ENCODE measurements at places on chromosomes 12 and 14.

GRCh38 chr14:30295980-30296379 lies 263.0 kb upstream of the G2E3 start:
- DNase-seq: no peak

- no peak for DNase-seq
Observed at GRCh38 chr14:100747021-100747586, 20.4 kb downstream of the DLK1 start.

DNA sequence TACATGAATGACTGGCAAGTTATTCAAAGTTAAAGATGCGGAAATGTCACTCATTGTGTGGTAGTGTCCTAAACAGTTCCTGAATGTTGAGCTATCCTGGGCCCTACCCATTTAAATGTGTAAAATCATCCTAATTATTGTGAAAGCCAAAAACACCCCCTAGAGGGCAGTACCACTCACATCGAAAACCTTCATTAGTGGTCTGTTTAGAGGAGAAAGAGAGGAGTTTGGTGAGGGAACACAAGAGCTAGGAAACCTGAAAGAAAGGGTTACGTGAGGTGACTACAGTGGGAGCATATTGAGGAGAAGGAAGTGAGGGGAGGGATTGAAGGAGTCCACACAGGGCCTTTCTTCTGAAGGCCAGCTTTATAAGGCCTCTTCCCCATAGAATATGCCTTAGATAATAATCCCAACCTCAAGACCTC lies 2.5 kb upstream of the TEP1 start:
- no peak for DNase-seq

DNA sequence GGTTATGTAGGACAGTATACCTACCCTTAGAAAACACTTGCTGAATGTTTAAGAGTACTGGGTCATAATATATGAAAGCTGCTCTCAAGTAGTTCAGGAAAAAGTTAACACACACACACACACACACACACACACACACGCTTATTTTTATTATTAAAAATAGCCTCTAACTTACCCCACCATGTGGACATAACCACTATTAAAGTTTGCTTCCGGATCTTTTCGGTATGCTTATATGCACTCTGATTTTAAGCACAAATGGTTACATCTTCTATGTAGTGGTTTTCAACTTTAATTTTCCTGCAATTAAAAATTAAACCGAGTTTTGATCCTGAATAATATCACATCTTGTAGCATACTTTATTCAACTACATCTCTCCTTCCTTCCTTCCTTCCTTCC lies 84.9 kb upstream of the TRAF3 start:
- no peak for DNase-seq

- DNase-seq: peak; percentile 50
Observed at GRCh38 chr12:113302886-113303640, 31.8 kb downstream of the SLC8B1 start.

- DNase-seq: peak; percentile 76
Observed at GRCh38 chr12:56687223-56688128, 608 bp downstream of the PTGES3 start.

DNA sequence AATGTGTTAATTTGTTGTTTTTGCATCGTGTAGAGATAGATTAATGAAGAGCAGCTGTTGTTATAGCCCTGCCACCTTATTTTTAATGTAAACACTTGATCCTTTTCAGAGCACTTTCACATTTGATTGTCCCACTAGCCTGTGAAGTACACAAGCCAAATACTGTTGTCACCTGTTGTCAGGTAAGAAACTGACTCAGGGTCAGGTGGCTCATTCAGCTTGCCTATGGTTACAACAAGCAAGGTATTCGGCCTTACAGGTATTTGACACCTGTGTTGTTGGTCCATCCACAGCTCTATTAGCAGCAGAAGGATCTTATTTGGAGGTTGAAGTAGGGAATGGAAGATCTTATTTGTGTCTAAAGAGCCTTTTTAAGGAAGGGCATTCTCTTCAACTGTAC lies 108.9 kb downstream of the GPR135 start:
- DNase-seq: no peak

DNA sequence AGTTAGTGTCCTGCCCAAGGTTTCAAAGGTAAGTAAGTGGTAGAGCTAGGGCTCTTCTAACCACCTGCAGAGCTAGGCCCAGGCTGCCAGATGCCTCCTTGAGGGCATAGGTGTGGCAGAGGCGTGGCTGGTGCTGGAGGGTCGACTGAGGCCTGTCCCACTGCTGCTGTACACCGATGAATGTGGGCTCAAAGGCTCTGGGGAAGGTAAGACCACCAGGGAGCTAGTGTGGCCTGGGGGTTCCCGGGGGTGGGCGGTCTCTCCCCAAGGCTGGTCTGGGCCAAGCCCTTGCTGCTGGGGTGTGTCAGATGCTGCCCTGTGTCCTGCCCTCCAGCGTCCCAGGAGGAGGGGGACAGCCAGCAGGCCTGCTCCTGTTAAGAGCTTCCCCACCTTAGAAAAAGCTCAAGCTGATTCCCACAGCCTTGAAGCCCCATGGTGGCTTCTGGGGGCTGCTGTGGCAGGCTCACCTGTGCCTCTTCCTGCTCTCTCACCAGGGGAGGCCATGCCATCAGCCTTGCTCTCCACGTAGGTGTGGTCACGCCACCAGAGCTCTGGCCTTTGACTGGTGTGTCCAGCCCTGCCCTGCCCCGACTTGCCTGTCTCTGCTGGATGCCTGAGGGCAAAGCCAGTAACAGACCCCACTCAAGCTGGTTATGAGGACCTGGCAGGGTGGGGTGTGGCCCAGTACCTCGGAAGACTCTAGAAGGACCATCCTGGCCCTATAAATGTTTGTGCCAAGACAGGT lies 36.8 kb downstream of the SH2B3 start:
- DNase-seq: no peak

GRCh38 chr14:32985866-32986265 lies 47.2 kb downstream of the NPAS3 start:
- no peak for DNase-seq

- DNase-seq: no peak
Observed at GRCh38 chr12:64352181-64352580, 38.4 kb downstream of the C12orf56 start.

DNA sequence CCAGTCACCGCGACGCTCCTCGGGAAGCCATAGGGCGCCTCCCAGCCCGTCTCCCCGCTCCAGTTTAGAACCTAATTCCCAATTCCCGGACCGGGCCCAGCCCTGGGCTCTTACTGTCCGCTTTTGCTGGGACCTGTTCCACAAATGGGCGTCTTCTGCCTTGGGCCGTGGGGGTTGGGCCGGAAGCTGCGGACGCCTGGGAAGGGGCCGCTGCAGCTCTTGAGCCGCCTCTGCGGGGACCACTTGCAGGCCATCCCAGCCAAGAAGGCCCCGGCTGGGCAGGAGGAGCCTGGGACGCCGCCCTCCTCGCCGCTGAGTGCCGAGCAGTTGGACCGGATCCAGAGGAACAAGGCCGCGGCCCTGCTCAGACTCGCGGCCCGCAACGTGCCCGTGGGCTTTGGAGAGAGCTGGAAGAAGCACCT lies 797 bp downstream of the UNG start:
- DNase-seq: no peak

DNA sequence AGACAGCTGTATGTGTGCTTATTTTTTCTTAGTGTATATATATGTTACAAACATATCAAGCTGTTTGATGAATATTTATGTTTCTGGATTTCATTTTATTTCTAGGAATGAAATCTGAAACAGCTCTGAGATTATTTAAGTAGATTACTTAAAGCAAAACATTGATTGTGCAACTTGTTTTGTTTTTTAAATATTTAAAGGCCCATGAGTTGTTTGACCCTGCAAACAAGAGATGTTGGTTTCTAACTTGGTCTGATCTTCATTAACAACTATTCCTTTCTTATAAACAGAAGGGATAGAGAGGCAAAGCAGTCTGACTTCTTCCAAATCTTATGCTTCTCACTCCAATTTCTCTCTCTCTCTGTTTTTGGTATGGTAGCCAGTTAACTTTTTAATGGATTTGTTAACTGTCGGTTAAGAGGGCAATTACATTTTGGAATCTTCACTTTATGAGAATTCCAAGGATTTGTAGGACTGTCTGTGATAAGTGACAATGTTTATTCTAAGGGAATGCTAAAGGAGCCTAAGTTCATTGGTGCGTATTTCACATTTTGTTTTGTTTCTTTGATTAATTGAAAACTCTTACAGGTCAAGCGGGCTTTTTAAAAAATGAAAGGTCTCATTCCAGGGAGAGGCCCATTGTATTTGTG lies 102.6 kb upstream of the HMGA2 start:
- no peak for DNase-seq

DNA sequence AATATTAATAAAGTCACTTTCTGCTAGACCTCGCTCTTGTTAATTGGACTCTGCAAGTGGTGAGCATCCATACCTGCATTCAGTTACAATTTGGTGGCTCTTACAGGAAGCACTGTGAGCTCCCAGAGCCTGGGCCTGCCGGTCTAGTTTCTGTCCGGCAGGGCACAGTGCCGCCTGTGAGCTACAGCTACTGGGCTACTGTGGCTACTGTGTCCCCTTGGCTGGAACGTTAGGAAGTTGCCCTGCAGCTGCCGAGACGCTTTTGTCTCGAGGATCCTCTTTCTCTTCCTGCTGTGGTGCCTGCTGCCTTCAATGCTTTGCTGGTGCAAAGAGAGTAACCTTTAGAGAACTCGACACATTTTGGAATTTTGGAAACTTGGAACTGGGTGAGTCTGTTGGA lies 44.6 kb upstream of the PTGDR start:
- DNase-seq: no peak

DNA sequence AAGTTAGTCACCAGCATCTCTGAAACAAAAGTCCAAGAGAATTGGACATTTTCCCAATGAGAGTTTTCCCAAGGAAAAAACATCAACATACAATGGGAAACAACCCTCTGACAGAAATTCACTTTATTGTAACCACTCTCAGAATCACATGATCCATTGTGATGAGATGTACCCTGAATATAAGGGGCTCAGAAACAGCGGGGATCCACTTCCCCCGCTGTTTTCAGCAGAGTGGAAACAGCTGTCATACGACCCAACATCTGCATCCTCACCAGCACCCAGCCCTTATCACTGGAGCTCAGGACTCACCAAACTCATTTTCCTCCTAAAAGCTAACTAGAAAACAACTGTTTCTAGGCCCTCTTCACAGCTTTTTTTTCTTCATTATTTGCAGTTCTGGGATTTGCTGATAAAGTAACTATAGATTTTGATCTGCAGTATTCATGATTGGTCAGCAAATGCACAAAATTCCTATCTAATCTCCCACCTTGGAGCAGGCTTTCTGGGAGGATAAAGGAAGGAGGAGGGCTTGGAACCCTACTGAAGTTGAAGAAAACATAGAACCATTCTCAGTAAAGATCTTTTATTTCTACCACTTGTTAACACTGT lies 31.3 kb downstream of the CORO1C start:
- DNase-seq: no peak

- no peak for DNase-seq
Observed at GRCh38 chr12:131445795-131446194, 265.1 kb upstream of the SFSWAP start.

DNA sequence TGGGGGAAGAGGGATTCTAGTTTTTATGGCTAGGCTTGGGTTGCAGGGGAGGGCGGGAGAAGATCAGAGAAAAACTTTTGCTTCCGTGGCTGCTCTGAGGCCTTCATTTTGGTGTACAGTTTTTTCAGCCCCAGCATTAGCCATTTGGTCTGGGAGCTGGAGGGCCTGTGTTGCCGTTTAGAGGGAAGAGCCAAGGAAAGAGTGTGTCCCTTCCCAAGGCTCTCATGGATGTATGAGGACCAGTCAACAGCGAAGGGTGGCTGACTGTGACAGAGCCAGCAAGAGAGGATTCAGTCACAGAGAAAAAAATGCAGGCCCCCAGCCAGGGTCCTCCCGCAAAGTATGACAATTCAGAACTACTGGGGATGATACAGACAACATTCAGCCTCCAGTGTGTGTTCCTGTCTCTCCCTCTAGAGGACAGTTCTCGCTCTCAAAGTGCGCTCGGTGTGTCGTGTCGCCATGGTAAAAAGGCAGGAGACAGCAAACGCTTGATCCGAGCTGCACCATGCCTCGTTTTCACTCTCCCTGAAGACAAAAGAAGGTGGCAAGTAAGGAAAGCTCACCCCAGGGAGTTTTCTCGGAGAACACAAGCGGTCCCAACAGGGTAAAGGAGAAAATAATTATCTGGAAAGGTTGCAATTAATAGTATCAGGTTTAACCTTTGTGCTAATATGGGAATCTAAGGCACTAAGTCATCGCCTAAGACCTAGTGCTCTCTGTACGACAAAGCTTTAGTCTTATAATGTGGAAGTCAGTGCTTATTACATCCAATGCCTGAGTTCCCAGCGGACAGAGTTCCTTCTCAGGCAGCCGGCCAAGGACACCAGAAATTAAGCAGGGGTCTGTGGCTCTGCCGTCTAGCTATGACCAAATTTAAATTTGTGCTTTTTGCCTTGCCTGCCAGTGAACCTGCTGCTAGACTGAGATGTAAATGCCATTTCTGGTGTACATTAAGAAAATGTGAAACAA lies 157.3 kb upstream of the PLXNC1 start:
- DNase-seq: no peak

DNA sequence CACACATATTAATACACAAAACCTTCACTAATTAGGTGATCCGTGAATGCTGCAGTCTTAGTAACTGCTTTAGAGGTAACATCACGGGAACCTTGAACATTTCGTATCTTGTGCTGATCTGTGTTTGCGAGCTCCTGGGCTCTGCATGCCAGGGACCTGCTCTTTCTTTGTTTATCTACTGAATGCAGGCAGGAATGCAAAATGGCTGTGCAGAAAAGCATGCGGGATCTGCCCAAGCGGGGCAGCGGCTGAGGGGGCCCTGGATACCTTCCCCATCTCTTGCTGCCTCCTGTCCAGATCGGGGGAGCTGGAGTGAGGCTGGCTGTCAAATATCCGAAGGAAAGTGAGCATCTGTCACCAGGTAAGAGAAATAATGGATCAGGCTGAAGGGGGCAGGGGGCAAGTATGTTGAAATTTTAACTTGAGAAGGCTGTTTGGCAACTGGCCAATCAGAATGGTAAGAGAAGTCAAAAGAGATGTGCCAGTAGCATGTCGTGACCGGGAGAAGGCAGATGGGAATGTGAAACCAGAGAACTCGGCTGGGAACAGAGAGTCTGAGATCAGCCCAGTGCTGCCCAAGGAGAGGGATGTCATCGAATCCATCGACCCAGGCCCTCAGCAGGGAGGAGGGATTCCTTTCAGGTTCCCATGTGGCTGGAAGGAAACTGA lies 191.4 kb downstream of the TTC7B start:
- no peak for DNase-seq

DNA sequence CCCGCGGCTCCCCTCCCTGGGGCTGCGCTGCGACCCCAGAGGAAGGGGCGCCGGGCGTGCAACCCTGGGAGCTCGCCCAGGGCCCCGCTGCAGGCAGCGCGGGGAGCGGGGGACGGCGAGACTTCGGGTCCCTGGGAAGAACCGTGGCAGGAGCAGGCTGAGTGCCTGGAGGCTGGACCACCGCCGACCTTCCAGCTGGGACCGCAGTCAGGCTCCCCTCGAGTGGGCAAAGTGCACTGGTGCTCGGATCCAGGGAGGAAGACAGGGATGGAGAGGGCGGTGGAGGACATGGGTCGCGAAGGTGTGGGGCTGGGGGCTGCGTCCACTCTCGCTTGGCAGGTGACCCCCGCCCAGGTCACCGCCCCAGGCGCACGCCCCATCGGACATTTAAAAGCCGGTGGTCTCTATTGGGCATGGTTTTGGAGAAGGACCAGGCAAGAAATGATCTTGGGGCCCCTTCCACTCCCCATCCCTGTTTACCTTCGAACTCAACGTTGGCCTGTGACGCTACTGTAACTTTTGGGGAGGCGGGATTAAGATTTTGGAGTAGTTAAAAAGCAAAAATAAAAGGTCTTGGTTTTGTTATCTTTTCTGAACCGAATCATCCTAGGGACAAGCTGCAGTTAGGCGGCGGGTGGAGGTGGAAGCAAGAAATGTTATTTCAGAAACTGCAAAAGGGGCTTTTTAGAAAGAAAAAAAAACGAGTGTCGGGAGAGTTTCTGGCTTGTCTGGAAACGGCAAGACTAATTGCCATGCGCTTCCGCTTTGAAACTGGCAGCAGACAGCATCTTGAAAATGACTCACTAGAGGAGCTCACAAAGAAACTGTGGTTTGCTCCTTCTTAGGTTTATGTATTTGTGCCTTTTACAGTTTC lies 1.0 kb downstream of the ELK3 start:
- peak; percentile 88 for DNase-seq

Data from CD4-positive, alpha-beta T cell treated with Interleukin-15 for 1 hour (primary cell).